Epithelial cell of alveolus of lung (primary cell): ENCODE measurements at places on chromosomes 7 and 10. TPM values are rescaled to one million over a fixed set of nuclear protein-coding genes. Genes with fewer than 3 reads are reported as not detected.

ACHE gene
- 1.7 and 3.7 TPM in 2 replicates for total RNA-seq

NKX2-3 gene
- total RNA-seq, result not detected in 2 replicates

URGCP gene
- 18.3 and 19.3 TPM in 2 replicates for total RNA-seq

CC2D2B gene
- total RNA-seq, result not detected in 2 replicates
